ENCODE measurements at places on chromosomes 4 and X.

DNA sequence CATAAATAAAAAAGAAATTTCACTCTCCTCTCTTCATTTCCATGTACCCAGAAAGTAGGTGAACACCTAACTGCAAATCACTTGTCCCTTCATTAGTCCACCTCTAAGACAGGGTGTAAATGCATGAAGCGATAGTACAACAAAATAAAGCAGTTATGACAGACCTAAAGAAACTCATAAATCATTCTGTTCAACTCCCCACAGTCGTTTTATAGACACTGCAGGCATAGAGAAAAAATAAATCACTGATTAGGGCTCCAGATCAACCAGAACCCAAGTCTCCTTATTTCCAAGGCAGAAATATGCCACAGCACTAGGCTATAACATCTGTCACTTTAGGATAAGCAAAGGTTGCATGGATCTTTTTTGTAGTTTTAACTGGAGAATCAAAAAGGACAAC lies 3.0 kb downstream of the RASGEF1B start:
- no peak for DNase-seq

DNA sequence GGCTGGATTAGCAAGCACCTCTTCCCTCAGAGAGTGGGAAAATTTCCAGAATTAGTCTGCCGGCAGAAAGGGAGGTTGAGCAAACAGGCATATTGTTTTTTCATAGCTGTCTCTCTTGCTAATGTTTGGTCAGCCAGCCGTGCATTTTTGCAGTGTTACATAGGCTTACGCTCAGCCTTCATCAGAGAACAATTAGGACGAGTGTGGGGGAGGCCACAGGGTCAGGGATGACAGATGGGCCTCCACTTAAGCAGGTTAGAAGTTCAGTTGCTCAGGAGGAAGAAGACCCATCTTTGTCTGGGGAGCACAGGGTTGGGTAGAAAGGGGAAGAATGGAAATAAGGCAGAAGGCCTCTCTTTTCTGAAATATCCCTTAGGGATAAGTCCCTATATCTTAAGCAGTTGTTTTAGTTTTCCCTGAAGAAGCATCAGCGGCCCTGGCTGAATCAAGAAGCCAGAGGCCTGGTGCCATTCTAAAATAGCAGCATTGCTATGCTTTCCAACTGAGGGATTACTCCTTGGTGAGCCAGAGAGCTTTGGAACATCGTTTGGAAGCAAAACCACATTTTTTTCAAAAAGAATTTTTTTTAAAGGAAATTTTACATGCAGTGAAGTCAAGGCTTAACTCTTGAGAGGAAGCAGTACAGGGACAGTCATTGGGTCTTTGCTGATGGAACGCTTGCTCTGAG lies 118.8 kb downstream of the SMIM20 start:
- DNase-seq, result peak; percentile 83

- no peak for DNase-seq
Observed at GRCh38 chr4:5004496-5004895, 14.8 kb downstream of the CYTL1 start.

- no peak for DNase-seq
Observed at GRCh38 chrX:107750263-107750662, 25.3 kb downstream of the TSC22D3 start.

- no peak for DNase-seq
Observed at GRCh38 chrX:140767646-140768045, 58.1 kb downstream of the LINC00632 start.

- DNase-seq, result no peak
Observed at GRCh38 chr4:69977582-69977981, 12.1 kb upstream of the CSN2 start.

DNA sequence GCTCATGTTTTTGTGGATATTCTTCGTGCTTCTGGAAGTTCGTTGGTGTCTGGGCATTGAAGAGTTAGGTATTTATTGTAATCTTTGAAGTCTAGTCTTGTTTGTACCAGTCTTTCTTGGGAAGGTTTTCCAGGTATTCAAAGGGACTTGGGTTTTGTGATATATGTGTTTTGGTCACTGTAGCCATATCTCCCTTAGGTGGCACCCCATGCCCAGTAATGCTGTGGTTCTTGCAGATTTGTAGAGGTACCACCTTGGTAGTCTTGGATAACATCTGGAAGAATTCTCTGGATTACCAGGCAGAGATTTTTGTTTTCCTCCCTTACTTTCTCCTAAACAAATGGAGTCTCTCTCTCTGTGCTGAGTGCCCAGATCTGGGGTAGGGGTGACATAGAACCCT lies 184.1 kb downstream of the TEX13C start:
- DNase-seq, result no peak

GRCh38 chr4:142326181-142326580 lies 519.9 kb downstream of the INPP4B start:
- DNase-seq, result no peak

DNA sequence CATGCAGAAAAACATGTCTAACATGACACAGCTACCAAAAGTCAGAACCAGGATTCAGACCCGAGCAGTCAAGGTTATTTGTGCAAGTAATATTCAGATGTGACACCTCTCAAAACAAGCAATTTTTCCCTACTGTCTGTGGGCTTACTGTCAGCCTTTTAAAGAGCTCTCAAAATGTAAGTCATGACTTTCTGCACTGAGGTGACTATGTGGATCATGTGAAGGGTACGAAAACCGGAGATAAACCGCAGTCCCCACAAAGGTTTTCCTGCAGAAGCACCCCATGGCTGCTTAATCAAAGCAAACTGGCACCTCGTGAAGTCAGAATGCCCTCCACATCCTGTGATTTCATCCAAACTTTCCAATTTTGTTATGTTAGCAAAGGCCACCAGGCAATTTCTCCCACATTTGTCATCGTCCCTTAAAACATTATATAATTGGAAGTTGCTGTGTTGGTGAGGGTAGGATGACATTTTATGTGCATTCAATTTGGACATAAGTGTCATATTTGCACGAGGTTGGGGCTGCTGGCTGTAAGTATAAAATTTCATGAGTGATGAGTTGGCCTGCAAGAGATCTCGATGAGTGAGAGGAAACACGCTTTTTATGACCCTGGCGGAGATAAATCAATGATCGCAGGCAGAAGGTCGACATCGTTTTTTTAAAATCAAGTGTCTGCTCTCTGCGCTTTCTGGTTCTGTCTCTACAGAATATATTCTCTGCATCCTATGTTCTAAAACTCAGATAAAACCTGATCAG lies 161.2 kb downstream of the STK32B start:
- no peak for DNase-seq

DNA sequence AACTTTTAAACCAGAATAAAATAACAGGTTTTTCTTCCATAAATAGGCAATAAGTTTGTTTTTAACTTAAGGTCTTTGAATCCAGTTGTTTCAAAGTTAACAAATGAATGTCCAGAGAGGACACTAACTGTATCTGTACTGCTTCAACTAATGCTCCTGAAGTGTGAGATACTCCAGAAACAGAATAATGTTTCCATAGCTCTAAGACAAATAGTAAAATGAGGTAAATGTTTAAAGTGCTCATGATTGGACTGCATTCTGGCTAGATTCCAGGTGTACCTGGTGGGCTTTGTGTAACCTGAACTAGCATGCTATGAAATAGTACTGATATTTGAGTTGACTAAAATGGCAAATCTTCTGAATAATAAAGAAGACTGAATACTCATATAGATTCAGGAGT lies 51.7 kb downstream of the METTL14 start:
- DNase-seq, result no peak

- no peak for DNase-seq
Observed at GRCh38 chr4:123088501-123088900, 166.1 kb upstream of the NUDT6 start.

GRCh38 chrX:3697701-3698279 lies 15.7 kb downstream of the PRKX start:
- DNase-seq, result peak; percentile 14

GRCh38 chrX:106619797-106620196 lies 8.0 kb downstream of the RADX start:
- no peak for DNase-seq

GRCh38 chr4:165464813-165465381 lies 86.1 kb downstream of the CPE start:
- DNase-seq, result peak; percentile 54

DNA sequence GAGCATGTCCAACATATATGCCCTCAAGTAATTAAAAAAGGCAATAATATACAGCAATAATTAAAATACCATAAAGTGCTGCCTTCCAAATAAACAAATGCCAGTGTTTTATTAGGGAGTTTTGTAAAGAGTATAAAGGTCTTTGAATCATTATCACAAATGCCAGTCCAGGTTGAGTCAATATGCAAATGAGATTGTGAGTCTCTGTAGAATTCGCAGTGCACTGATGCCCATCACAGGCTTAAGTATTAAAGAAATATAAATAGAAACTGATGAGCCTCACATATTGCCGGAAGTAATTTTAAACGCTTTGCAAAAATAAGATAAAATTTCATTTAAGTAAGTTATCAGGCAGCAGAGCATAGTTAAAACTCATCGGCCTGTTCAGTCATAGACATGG lies 205.0 kb upstream of the TECRL start:
- DNase-seq, result no peak

GRCh38 chr4:176583278-176583677 lies 209.4 kb downstream of the VEGFC start:
- DNase-seq, result no peak

DNA sequence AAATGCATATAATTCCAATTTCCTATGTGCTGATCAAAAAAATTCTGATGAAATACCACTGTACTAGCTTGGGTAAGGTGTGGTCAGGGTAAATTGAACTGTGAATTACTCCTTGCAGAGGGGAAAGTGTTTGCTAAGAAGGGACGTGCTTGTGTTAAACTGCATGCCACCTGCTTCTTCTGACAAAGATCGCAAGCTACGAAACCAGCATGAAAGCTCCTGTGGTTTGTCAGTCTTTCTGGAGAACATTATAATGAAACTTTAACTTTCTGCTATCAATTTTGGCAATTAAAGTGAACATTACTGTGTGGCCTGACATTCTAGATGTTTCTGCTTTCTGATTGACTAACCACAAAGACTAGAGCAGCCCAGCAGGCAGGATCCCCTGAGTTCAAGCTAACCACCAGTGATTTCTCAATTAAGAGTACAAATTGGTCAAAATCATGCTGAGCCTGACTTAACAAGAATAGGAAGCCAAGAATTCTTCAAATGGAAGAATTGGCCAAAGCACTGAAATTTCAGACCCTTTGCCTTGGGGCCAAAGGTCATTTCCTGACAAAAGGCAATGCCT lies 239.0 kb downstream of the SLITRK2 start:
- no peak for DNase-seq

DNA sequence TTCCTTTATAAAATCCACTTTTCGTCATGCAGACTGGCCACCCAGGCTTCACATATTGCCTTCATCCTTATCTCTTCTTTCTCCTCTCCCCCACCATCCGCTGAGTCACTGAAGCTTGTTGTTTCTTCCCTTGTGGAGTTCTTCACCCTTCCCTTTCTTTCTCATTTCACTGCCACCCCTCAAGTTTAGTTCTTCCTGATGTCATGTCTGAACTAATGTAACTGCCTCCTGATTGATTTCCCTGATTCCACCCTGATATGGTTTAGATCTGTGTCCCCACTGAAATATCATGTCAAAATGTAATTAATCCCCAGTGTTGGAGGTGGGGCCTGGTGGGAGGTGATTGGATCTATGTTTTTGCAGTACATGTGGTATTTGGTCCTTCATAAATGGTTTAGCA lies 151.4 kb downstream of the CPEB2 start:
- DNase-seq, result no peak

DNA sequence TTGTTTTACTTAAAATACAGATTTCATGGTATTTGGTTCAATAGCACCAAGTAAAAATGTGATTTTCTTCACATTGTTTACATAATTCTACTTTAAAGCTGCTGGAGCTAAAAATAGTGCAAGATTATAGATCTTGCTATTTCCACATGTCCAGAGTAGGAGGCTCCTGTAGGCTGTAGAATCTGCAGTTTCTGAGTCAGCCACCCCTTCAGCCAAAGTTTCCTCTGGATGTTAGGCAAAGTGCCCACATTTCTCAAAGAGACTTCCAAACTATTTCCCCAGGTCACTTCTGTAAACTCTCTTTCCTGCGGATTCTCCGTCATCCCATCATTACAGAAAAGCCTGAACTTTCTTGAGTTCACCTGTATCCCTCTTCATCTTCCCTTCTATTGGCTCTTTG lies 342.5 kb upstream of the FSTL5 start:
- peak; percentile 8 for DNase-seq
